ENCODE measurements at places on chromosomes 2 and 18.

DNA sequence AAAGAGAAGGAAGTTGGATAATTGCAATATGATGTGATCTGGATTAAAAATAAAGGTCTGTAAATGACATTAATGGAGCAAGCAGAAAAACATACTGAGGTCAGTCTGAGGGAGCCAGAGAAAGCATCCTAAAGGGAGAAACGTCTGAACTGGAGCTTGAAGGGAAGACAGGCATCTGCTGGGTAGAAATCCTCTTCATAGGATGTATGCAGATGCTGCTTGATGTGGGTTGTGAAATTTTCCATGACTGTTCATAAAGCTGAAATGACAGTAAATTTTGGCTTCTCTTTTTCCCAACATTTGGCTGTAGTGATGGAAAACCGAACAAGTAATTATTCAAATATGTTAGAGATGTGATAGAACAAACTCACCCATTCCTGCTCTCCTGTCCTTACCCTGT, 287.6 kb downstream of the CAMKMT start:
- no peak for DNase-seq

DNA sequence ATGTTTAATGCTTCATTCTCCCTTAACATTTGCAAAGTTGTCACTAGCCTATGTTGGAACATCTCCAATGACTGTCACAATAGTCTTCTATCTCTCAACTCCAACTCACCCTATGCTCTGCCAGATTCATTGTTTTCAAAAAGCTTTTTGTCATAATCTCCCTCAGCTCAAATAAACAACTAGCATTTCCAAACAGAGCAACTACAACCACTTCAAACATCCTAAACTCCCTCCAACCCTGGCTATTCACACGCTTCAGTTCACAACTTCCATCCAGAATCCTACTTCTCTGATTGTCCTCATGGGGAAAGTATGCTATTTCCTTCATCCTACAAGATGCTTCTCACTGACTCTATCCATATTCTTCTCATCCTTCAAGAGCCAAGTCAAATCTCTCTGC, 139.2 kb upstream of the VRK2 start:
- DNase-seq: no peak

DNA sequence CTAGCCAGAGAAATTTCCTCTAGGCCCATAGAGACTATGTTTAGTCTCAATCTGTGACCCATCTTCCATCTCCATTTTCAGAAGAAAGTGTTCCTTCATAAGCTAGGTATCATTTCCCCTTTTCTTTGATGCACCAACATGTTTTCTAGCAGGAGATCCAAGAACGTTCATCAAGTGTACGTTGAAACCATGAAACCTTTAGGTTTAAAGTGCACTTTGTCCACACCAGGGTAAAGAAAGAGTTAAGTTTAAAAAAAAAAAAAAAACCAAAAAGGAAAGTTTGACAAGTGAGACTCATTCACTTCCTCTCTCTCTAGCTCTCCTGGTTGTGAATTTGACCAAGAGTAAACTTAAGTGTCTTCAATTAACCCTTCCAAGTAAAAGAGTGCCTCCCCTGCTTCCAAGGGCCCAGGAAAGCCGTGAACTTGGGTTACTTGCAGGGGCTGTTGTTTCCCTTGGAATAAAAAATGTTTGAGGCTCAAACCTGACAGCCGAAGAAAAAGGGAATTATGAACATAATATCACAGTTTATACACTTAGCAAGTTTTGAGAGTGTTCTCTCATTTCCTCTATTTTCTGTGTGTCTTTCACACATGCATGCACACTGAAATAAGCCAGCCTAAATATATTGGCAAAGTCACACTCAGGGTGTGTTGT, 56.7 kb downstream of the LBH start:
- no peak for DNase-seq

DNA sequence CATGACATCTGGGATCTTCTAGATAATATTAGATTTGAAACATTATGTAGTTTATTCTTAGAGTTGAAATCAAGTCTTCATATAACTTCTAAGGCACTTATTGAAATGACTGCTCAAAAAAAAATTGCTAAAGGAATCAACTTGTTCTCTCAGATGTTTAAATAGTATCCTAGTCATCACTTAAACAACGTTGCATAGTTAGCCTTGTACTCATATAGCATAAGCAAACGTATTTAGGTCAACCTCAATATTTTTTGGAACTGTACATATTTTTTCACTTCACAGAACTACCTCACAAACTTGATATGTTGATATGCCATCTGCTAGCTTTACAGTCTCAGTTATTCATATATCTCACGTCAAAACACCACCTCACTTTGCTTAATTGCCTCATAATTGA, 47.1 kb upstream of the CREB1 start:
- no peak for DNase-seq

DNA sequence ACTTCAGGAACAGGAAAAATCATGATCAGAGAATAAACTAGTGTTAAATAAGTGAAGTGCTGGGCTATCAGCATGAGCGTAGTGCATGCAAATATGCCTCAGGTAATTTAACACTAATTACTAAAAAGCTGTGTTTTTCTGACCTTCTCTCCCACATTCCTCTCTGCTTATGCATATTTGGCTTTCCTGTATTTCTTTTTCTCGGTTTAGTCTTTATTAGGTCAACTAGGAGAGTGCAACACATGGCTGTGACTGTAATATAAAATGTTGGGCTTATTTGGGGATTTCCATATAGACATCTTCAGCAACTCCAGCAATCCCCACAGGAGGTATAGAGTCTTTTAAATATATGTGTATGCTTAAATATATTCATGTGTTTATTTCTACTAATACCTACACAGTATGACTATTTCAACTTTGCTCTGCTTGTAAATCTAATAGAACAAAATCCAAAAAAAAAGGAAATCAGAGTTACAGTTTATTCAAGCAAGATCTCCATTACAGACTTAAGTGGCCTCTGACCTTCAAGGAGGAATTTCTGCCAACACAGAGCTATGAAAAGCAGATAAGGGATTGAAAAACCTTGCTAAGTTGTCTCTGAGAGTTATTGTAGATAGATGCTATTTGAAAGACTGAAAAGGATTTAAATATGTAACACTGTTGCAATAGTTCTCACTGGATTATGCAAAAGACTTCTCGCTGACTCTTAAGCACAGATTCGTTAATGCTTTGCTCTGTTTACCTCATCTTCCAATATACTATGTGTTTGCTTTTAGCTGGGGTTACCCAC, 359.5 kb upstream of the RGPD4 start:
- no peak for DNase-seq

DNA sequence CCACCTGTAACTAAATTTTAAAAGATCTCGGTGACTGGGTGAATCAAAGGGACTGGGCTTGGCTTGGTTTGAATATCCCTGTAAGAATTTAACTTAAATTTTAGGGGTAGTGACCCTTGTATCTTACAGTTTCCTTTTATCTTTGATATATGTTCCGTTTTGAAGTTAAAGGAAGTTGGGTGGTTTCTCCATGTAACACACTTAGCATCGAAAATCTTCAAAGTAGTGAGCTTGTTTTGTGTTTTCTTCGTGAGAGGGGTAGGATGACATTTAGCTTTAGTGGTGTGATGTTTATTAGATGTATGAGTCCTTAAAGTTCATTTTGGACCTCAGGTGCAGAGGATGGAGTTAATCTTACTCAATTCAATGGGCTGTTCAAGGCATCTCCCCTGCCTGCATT, 1.6 kb downstream of the WDR7 start:
- no peak for DNase-seq

DNA sequence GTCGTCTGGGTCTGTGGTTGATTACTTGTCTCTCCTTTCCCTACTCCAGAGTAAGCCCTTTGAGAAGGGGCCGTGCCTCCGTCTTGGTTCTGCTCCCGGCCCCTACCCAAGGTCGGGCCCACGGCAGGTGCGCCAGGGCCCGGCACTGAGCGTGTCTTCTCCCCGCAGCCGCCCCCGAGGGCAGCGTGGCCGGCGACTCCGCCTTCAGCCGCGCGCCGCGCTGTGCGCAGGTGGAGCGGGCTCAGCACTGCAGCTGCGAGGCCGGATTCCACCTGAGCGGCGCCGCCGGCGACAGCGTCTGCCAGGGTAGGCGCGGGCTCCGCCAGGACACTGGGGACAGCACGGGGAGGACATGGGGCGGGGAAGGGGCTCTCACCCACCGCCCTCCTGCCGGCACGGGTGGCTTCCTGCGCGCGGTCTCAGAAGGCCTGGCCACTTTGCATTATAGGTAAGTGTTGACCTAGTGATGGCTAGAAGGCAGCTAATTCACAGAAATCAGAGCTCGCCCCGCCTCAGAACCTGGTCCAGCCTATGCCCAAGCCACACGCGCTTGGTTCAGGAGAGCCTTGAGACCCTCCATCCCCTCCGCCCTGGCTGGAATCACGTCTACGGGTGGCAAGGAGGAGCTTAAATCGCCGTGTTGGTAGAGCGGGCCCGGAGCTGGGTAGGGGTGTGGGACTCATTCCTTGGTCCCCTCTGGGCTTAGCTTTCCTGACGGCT, 43.5 kb downstream of the FBLN7 start:
- peak; percentile 45 for DNase-seq

DNA sequence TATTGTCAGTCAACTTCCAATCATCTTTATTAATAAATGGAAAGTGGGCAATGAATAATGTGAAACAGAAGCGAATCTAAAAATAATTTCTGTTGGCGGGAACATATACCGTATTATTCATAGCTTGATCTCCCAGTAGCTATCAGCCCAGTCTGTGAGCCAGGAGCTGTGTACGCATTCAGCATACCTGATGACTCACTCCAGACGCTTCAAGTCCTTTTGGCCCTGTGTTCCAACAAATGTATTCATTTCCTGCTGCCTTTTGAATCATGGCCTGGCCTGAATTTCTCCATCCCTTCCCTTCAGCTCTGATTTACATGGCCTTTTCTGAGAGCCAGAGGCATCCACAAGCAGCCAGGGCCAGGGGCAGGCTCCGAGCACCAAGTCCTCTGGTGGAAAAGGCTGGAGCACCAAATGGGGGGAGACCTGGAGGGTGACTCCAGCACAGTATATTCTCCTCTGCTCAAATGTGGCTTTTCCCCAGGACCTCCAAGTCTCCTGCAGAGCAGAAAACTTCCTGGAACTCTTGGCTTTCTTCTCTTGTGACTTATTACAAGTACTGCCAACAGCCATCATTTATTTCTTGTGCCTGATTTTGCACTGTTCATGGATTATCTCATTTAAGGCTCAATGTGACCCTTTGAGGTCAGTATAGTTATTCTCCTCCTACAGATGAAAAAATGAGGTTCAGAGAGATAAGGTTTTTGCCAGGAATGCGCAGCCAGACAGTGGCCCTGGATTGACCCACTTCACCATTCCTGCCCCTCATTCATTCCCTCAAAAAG, 108.7 kb downstream of the EN1 start:
- DNase-seq: no peak

- no peak for DNase-seq
Observed at GRCh38 chr2:122136056-122136455, 380.6 kb downstream of the TSN start.

- DNase-seq: no peak
Observed at GRCh38 chr2:224155371-224155770, 116.3 kb upstream of the SERPINE2 start.

DNA sequence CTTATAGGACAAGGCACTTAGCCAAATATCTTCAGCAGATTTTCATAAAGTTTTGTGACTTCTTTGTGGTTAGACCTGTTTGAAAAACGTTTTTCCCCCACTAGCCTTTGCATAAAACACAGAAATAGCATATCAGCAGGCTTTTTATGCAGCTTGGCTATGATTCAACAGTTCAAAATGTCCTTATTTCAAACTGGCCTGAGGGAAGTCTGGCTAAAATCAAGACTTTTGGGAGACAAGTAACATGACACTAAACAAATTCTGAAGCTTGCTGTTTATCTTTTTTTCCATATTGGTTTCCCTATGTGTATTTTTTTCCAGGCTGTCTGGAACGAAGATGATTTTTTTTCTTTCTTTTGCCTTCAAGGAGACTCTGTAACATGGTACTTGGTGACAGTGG, 95.1 kb upstream of the L3MBTL4 start:
- DNase-seq: no peak

- DNase-seq: no peak
Observed at GRCh38 chr2:152548111-152548875, 169.0 kb downstream of the PRPF40A start.

DNA sequence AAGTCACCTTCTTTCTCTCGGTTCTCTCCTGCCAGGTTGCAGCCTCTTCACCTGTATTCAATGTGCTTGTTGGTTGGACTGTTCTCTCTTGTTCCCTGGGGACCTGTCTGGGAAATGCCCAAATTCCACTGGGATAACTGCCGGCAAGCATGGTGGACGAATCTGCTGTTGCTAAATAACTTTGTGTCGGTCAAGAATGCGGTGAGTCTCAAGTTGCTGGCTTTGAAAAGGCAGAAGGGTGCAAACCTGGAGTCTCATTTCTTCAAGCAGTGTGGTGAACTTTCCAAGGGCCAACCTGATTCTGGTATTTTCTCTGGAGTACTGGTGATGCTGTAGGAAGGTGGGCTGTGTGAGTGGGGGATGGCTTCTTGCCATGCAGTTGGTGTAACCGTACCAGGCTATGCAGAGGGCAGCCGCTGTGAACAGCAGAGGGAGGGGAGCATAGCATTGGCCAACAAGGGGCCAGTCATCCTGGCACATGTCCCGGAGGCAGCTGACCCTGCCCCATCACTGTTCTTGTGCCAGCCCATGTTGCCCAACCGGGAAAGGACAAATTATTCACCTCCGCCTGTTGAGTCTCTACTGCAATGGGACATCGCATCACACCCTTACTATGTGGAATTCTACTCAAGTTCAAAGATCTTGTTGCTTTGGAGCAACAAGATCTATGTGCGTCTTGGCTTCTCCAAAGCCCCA, 88.1 kb upstream of the SEC11C start:
- no peak for DNase-seq

GRCh38 chr18:76233876-76234675, 261.0 kb downstream of the ZNF516 start:
- DNase-seq: no peak

DNA sequence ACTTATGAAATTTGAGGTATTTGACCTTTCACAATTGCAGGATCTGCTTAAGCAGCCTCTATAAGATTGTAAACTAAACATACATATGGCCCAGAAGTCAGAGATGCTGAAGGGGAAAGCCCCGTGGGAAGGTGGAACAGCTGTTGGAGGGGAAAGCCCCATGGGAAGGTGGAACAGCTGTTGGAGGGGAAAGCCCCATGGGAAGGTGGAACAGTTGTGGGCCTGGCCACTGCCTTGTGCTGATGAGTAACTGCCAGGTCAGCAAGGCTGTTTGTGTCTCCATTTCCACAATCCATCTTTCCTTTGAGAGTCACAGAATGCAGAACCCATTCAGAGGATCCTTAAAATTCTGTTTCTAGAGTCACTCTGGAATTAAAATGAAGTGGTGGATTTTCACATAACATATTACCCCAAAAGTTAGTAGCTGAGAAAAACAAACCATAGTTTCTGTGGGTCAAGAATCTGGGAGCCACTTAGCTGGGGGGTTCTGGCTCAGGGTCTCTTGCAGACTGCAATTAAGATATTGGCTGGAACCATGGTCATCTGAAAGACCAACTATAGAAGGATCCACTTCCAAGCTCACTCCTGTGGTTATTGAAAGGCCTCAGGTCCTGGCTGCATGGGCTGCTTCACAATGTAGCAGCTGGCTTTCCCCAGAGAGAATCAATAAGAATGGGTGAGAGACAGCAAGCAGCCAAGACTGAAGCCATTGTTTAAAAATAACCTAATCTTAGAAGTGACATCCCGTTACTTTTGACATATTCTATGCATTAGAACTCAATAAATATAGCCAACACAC, 86.6 kb upstream of the CAVIN2 start:
- DNase-seq: no peak

GRCh38 chr2:134120406-134120732, 133.5 kb upstream of the MGAT5 start:
- DNase-seq: no peak

- DNase-seq: no peak
Observed at GRCh38 chr2:106953236-106953635, 67.3 kb upstream of the ST6GAL2 start.

Data from activated T-helper 1 cell treated with anti-CD3 and anti-CD28 coated beads, Interleukin-2, amount 50 U/mL, for 16 hours (primary cell).